Hematopoietic multipotent progenitor cell (in vitro differentiated cells): ENCODE measurements at places on chromosomes 13 and 19. TPM values are rescaled to one million over a fixed set of nuclear protein-coding genes. Genes with fewer than 3 reads are reported as not detected.

The SGCG gene
- not detected for total RNA-seq

The HNRNPL gene
- total RNA-seq, result 310 TPM

The ZNF235 gene
- 4.3 TPM for total RNA-seq

The ERICH4 gene
- total RNA-seq, result under 0.01 TPM

The F2RL3 gene
- total RNA-seq, result 2.4 TPM

The UBL3 gene
- total RNA-seq, result 10.8 TPM

The CLDND2 gene
- not detected for total RNA-seq

The CYP4F2 gene
- 1.3 TPM for total RNA-seq

The EHD2 gene
- 51.7 TPM for total RNA-seq

The RUBCNL gene
- 1.6 TPM for total RNA-seq

The FFAR2 gene
- total RNA-seq, result 0.54 TPM

The PRSS57 gene
- total RNA-seq, result 829 TPM

The PSPN gene
- total RNA-seq, result 2.2 TPM

The ACP7 gene
- not detected for total RNA-seq

The CBLC gene
- 0.54 TPM for total RNA-seq

The GNG8 gene
- total RNA-seq, result not detected

The ZBTB45 gene
- 14.3 TPM for total RNA-seq

The TEX29 gene
- not detected for total RNA-seq

The PLIN4 gene
- total RNA-seq, result under 0.01 TPM

The CLEC4M gene
- under 0.01 TPM for total RNA-seq

The PLPPR3 gene
- 5.9 TPM for total RNA-seq

The PCP2 gene
- total RNA-seq, result 0.81 TPM

The LIM2 gene
- total RNA-seq, result not detected

The THSD1 gene
- total RNA-seq, result 1.1 TPM

The ZNF154 gene
- total RNA-seq, result 15.1 TPM

The NXNL1 gene
- total RNA-seq, result not detected

The ZNF547 gene
- 1.6 TPM for total RNA-seq

The CCDC70 gene
- not detected for total RNA-seq

The ABCC4 gene
- total RNA-seq, result 27.2 TPM

The SULT2A1 gene
- not detected for total RNA-seq

The CGB5 gene
- total RNA-seq, result not detected

The FXYD1 gene
- not detected for total RNA-seq

The ENOX1 gene
- total RNA-seq, result 0.54 TPM

The ICAM1 gene
- 15.3 TPM for total RNA-seq

The CCL25 gene
- 0.27 TPM for total RNA-seq

The RFX2 gene
- 81.1 TPM for total RNA-seq

The PLK5 gene
- total RNA-seq, result not detected

The TGFBR3L gene
- not detected for total RNA-seq

The LILRB5 gene
- under 0.01 TPM for total RNA-seq

The ONECUT3 gene
- total RNA-seq, result not detected

The ZNF850 gene
- total RNA-seq, result 5.7 TPM

The ZNF571 gene
- total RNA-seq, result 4.0 TPM

The MCEMP1 gene
- 0.27 TPM for total RNA-seq

The FGF9 gene
- total RNA-seq, result under 0.01 TPM

The LIG4 gene
- total RNA-seq, result 3.0 TPM

The MCF2L gene
- total RNA-seq, result 3.2 TPM

The SHISA2 gene
- total RNA-seq, result 0.27 TPM

The PSG5 gene
- not detected for total RNA-seq

The NMRK2 gene
- total RNA-seq, result not detected

The NKPD1 gene
- 1.6 TPM for total RNA-seq

The LSR gene
- total RNA-seq, result 14.3 TPM

The F10 gene
- total RNA-seq, result 0.27 TPM

The ZNF98 gene
- total RNA-seq, result 1.3 TPM

The ANKRD24 gene
- total RNA-seq, result 0.27 TPM

The DKKL1 gene
- not detected for total RNA-seq
